Stimulated activated CD4-positive, alpha-beta T cell treated with anti-CD3 and anti-CD28 coated beads, Interleukin-1b, Interleukin-23, amount 100 ng/mL, for 4 hours (primary cell): ENCODE measurements at places on chromosomes 7 and 10.

GRCh38 chr10:44154956-44155355 is 229.9 kb downstream of the CXCL12 start:
- no peak for DNase-seq

DNA sequence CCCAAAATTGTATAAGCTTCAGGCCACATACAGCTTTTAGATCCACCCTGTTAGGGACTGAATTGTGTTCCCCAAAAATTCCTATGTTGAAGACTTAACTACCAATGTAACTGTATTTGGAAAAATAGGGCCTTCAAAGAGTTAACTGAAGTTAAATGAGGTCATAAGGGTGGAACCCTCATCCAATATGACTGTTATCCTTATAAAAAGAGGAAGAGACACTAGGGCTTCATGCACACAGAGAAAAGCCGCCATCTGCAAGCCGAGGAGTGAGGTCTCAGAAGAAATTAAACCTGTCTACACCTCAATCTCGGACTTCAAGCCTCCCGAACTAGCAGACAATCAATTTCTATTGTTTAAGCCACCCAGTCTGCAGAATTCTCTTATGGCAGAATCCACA is 317.9 kb upstream of the NFE2L3 start:
- DNase-seq, result no peak

- DNase-seq, result no peak
Observed at GRCh38 chr7:100991631-100992030, 22.3 kb downstream of the MUC12 start.

- DNase-seq, result no peak
Observed at GRCh38 chr10:70899096-70899495, 10.7 kb upstream of the PCBD1 start.

DNA sequence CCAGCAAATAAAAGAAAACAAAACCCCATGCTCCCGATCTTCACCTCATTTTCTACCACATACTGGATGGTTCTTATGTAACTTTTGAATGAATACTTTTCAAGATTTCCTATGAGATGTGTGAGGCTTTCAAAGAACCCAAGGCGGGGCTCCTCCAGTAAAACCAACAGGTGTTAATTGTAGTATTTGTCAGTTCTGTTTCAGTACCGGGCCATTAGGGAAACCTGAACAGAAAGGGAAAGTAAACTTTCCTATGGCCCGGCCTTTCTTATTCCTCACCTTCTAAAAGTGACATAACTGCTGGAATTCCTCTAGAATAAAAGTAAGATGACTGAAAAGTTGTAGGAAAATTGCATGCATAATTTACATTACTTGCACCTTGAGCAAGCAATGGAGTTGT is 672.9 kb downstream of the MAGI2 start:
- DNase-seq, result no peak

DNA sequence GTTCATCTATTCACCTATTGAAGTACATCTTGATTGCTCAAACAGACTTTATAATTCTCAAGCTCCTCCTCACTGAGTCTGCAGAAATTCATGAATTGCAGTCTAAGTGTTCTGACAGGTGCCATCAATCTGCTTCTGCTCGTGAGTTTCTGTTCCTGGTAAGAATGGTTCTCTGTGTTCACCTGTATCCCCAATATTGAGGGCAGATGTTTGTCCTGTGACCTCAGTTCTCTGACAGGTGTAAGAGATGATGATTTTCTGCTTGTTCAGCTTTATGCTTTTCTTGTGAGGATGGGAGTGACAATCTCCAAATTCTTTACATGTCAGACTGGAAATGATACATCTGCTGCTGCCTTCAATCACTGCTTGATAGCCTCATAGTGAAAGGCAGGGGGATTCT is 736.9 kb upstream of the COBL start:
- no peak for DNase-seq

- no peak for DNase-seq
Observed at GRCh38 chr10:103145860-103146466, 47.1 kb downstream of the NT5C2 start.
